ENCODE measurements at places on chromosomes 3 and 15. TPM values are rescaled to one million over a fixed set of nuclear protein-coding genes. Genes with fewer than 3 reads are reported as not detected.

GRCh38 chr3:33273628-33274027 is 3.6 kb upstream of the FBXL2 start:
- H3K27ac ChIP-seq: no peak overlapping the region
- no peak overlapping the region for H3K4me3 ChIP-seq

DNA sequence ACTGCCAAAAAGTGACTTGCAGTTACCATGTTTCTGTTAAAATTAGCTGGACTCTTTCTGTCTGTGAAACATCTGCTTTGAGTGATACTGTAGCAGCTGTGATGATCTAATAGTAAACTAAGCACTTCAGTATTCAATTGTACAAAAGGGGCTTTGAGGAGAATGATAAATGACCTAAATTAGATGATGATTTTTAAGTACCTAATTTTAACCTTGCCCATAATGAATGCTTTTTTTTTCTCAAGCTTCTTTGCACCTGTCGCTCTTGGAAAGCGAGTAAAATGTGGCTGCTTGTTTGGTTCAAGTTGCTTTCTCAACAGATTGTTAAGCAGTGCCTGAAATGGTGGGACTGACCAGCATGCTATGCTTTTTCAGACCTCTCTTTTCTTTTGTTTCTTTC is 752.3 kb downstream of the EPHA3 start:
- no peak for DNase-seq
- H3K4me3 ChIP-seq: no peak overlapping the region
- H3K36me3 ChIP-seq: no peaks in the 10 kb centered on the region
- H3K4me1 ChIP-seq: no peaks in the 10 kb centered on the region
- H3K27me3 ChIP-seq: no peaks in the 10 kb centered on the region

- peak overlapping the region; percentile 90 for H3K4me3 ChIP-seq
- no peaks in the 10 kb centered on the region for H3K36me3 ChIP-seq
- peak overlapping the region; percentile 76 for H3K27ac ChIP-seq
- no peaks in the 10 kb centered on the region for H3K27me3 ChIP-seq
These were observed 1.8 kb downstream of the DIPK2A start for GRCh38 chr3:143973259-143974021.

- H3K27ac ChIP-seq: no peak overlapping the region
- H3K27me3 ChIP-seq: no peaks in the 10 kb centered on the region
- DNase-seq: no peak
- H3K4me1 ChIP-seq: no peaks in the 10 kb centered on the region
These were observed 91.6 kb downstream of the FSIP1 start for GRCh38 chr15:39690881-39691634.

- no peaks in the 10 kb centered on the region for H3K27me3 ChIP-seq
- no peak overlapping the region for H3K4me3 ChIP-seq
- H3K27ac ChIP-seq: no peak overlapping the region
- H3K4me1 ChIP-seq: no peaks in the 10 kb centered on the region
These were observed 4.1 kb upstream of the UTS2B start for GRCh38 chr3:191334346-191334893.

DNA sequence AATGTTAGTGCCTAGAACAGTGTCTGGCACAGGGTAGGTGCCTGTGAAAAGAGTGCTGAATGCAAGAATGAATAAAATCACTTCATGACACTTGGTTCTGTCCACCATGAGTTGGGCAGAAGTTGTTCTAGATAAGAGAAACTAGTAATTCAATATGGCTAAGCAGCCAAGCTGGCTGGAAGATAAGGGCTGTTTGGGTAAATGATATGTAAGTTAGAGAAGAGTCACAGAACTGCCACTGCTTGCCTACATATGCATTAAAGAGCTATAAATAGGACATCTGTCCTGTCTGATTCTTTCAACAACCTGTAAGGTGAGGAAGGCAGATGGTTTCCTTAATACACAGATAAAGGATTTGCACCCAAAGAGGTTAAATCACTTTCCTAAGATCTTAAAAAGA is 13.1 kb downstream of the MTMR10 start:
- no peak overlapping the region for H3K27ac ChIP-seq
- peaks cover 3% of the 10 kb centered on the region for H3K4me1 ChIP-seq
- no peak for DNase-seq
- peaks cover 51% of the 10 kb centered on the region for H3K36me3 ChIP-seq
- no peak overlapping the region for H3K4me3 ChIP-seq

DNA sequence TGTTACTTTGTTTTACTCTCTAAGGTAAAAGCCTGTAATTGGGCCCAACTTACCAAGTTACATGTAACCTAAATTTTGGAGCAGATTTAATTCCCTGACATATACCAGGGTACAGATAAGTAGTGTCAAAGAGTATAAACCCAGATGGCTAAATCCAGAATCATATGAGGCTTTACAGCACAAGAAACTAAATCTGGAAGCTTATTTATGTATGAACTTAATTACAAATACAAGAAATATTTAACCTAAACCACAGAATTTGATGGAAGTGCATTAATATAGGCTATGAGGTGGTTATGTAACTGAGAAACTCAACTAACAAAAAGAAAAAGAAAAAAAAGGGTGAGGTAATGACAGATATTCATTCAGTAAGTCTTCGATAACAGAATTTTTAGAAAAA is 930.2 kb upstream of the ALCAM start:
- DNase-seq: no peak
- no peaks in the 10 kb centered on the region for H3K36me3 ChIP-seq
- H3K4me1 ChIP-seq: no peaks in the 10 kb centered on the region

DNA sequence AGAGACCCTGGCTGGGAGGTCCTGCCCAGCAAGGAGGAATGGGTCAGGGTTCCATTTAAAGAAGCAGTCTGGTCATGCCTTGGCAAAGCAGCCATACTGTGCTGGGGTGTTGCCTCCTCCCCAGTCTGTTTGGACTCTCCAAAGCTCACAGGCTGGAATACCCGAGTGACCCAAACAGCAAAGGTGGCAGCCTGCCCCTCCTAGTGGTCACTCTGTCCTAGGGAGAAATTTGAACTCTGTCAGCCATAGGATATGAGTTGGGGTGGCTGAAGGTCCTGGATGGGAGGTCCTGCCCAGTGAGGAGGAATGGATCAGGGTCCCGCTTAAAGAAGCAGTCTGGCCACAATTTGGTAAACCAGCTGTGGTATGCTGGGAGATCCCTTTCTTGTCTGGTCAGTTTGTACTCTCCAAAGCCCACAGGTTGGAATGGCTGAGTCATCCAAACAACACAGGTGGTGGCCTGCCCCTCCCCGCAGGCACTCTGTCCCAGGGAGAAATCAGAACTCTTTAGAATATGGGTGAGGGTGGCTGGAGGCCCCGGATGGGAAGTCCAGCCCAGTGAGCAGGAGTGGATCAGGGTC is 45.0 kb downstream of the CCR1 start:
- no peaks in the 10 kb centered on the region for H3K4me1 ChIP-seq
- no peaks in the 10 kb centered on the region for H3K36me3 ChIP-seq
- H3K4me3 ChIP-seq: no peak overlapping the region
- H3K27me3 ChIP-seq: peaks cover 2% of the 10 kb centered on the region

DNA sequence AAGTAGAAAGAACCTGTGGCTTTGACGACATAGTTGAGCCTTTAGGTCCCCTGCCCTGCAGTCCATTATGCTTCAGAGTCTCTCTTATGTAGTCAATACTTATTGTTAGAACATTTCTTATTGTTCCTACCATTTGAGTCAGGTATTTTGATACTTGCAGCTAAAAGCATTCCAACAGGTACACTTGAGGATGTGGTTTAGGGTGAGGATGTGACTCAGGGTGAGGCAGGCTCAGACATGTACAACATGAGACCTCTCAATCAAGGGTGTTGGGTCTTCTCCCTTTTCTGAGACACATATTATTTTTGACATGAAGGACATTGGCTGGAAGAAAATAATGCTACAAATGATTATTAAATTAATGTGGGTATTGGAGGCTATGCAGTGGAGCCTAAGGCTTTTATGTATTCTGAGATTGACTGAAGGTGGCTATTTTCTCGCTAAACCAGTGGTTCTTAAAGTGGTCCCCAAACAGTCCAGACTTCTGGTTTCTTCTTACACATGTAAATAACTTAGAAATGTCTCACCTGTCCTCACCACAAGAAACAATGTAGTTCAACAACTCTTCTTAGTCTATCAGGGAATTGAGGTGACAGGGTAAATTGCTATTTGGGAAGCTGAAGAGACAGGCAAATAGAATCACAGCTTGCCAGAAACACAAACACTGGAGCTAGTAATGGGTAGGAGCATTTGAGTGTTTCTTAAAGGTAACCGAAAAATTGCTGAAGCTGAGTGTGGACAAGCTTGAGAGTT is 135.5 kb upstream of the ZPLD1 start:
- H3K27me3 ChIP-seq: no peaks in the 10 kb centered on the region
- H3K4me1 ChIP-seq: no peaks in the 10 kb centered on the region
- DNase-seq: no peak
- H3K4me3 ChIP-seq: no peak overlapping the region
- H3K27ac ChIP-seq: no peak overlapping the region

DNA sequence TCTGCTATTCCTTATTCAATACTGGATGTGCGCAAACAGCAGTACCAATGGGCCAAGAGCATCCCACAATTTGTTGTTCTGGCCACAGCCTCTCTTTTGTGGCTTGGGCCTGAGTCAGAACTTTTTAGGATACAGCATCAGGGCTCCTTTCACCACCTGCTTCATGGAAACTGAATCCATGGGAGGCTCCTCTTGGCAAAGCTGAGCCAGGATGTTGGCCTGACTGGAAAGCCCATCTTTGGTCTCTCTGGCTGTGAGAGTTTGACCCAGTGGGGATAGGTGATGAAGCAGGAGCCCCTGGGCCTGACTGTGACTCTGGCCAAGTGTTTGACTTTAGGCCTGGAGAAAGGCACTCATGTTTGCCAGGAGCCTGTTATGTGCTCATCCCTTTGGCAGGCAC is 27.6 kb downstream of the IL16 start:
- H3K4me3 ChIP-seq: no peak overlapping the region
- DNase-seq: no peak
- no peaks in the 10 kb centered on the region for H3K36me3 ChIP-seq

GRCh38 chr3:159798951-159799350 is 189.7 kb upstream of the IL12A start:
- no peak for DNase-seq
- no peaks in the 10 kb centered on the region for H3K4me1 ChIP-seq

- H3K4me3 ChIP-seq: no peak overlapping the region
- no peaks in the 10 kb centered on the region for H3K4me1 ChIP-seq
- no peaks in the 10 kb centered on the region for H3K36me3 ChIP-seq
- no peak for DNase-seq
- H3K27ac ChIP-seq: no peak overlapping the region
- H3K27me3 ChIP-seq: no peaks in the 10 kb centered on the region
These were observed 8.1 kb upstream of the OR5K1 start for GRCh38 chr3:98454929-98455328.

DNA sequence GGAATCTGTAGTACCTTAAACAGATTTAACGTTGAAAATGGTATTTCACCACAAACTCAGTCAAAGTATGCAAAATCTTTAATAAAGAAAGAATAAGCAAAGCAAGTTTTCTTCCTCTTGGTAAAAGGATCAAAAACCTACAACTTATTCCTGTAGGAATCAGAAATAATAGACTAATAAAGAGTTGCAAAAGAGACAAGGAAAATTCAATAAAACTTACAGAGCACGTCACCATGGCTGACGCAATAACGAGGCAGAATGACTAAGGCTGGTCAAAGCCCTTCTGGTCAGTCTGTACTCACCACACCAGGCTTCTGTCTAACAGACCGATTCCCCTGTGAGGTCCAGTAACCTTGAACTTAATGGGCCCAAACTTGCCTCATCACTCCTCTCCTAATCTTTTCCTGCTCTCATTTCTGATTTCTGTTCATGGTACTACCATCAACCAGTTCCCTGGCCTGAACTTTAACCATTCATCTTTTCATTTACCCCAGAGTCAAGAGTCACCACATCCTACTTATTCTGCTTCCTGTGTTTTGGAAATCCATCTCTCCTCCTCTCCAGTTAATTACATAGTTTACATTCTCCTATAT is 5.0 kb downstream of the MASP1 start:
- no peaks in the 10 kb centered on the region for H3K36me3 ChIP-seq
- H3K27ac ChIP-seq: no peak overlapping the region
- no peaks in the 10 kb centered on the region for H3K4me1 ChIP-seq
- no peak overlapping the region for H3K4me3 ChIP-seq
- H3K27me3 ChIP-seq: peaks cover 23% of the 10 kb centered on the region

DNA sequence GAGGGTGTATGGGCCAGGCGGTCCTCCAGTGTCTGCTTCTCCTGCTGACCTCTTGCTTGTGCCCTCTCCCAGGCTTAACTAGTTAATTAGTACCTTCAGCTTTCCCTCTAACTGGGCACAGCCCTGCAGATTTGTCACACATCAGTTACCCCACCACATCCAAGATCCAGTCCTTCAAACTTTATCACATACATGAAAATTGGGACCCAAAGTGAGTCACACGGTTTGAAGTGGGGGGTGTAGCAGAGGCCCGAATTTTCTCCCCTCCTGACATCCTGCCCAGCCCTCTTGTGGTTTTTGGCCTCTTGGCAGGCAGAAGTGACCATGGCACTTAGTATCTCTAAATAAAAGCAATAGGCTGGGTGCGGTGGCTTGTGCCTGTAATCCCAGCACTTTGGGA is 3.9 kb downstream of the MAPKAPK3 start:
- peaks cover 16% of the 10 kb centered on the region for H3K36me3 ChIP-seq
- no peak overlapping the region for H3K27ac ChIP-seq
- H3K27me3 ChIP-seq: no peaks in the 10 kb centered on the region
- no peak overlapping the region for H3K4me3 ChIP-seq

DNA sequence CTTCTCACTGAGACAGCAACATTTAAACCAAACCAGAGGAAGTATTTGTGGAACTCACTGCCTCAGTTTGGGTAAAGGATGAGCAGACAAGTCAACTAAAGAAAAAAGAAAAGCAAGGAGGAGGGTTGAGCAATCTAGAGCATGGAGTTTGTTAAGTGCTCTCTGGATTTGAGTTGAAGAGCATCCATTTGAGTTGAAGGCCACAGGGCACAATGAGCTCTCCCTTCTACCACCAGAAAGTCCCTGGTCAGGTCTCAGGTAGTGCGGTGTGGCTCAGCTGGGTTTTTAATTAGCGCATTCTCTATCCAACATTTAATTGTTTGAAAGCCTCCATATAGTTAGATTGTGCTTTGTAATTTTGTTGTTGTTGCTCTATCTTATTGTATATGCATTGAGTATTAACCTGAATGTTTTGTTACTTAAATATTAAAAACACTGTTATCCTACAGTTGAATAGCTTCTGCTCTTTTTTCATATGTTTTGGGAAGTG is 23.3 kb downstream of the CLDN18 start:
- DNase-seq: no peak
- H3K27me3 ChIP-seq: peaks cover 8% of the 10 kb centered on the region
- no peak overlapping the region for H3K27ac ChIP-seq
- H3K4me1 ChIP-seq: no peaks in the 10 kb centered on the region

DNA sequence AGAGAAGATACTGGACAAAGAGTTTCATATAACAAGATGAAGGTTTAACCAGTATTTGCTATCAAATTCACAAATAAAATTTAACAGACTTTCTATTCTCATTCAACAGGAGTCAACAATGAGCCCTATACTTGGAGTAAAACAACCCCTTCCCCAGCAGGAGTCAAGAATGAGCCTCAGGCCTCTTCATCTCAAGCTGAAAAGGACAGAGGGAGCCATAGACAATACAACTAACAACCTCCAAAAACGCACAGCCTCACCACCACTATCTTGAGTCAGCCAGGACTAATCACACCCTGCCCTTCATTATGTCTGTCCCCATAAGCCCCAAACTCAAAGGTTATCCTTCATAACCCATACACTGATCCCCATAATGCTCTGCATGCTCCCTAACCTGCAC is 36.4 kb downstream of the ETFA start:
- no peak for DNase-seq
- no peak overlapping the region for H3K27ac ChIP-seq
- no peaks in the 10 kb centered on the region for H3K27me3 ChIP-seq
- no peak overlapping the region for H3K4me3 ChIP-seq
- peaks cover 64% of the 10 kb centered on the region for H3K36me3 ChIP-seq

FOXP1 gene
- total RNA-seq: 493 TPM

STRIT1 gene
- not detected for total RNA-seq

TICRR gene
- total RNA-seq: 0.05 TPM

GOLGA6D gene
- not detected for total RNA-seq

SLC27A2 gene
- total RNA-seq: 0.22 TPM

HAPLN3 gene
- total RNA-seq: 79.0 TPM

KBTBD13 gene
- total RNA-seq: not detected

TMEM44 gene
- total RNA-seq: 0.98 TPM

CMC1 gene
- total RNA-seq: 6.6 TPM

Measured in CD4-positive, alpha-beta T cell (primary cell).